ENCODE measurements at places on chromosomes 2 and 18.

DNA sequence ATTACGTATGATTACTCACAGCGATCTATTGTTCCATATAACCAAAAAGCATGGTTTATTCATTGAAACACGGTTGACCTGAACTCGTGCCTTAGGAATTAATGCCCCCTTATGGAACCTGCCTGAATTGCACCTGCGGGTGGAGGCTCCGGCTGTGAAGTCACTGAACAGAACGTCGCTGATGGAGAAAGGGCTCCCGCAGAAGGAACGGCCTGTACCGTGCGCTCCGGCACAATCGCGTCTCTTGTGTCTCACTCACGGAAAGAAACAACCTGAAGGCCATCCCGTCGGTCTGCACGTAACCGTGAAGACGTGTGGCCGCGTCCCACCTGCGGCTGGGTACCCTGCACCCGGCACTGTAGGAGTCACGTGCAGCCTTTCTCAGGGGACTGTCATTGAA, 133.1 kb downstream of the NFATC1 start:
- DNase-seq: no peak

DNA sequence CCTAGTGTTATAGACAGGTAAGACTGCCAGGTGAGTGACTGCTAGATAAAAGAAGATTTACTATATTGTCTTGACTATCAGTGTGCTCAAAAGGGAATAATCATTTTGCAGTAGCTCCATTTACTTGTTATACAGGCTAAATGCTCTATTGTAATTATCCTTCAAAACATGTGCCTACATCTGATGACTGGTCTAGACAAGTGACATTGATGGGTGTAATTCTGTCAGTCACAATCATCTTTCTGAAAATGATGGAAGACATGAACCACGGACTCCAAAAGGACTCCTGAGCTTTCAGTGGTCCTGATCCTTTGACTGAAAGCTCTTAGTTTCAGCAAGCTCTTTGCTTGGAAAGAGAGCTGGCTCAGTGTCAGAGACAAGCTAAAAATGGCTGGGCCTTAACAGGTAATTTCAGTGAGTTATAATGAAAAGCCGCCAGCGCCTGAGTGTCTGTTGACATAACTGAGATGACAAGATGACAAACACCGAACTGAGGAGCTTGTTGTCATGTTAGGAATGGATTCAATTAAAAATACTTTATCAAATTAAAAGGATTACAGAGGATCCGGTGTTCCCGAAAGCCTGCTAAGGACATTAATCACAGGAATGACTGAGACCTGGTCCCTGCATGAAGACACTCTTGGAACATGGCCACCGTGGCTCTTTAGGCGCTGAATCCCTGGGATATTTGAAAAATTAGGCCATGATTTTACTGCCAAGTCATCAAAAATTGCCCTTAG, 141.7 kb downstream of the CMPK2 start:
- DNase-seq: no peak

- DNase-seq: no peak
Measured at GRCh38 chr2:233436691-233437438, 82.6 kb downstream of the DGKD start.

DNA sequence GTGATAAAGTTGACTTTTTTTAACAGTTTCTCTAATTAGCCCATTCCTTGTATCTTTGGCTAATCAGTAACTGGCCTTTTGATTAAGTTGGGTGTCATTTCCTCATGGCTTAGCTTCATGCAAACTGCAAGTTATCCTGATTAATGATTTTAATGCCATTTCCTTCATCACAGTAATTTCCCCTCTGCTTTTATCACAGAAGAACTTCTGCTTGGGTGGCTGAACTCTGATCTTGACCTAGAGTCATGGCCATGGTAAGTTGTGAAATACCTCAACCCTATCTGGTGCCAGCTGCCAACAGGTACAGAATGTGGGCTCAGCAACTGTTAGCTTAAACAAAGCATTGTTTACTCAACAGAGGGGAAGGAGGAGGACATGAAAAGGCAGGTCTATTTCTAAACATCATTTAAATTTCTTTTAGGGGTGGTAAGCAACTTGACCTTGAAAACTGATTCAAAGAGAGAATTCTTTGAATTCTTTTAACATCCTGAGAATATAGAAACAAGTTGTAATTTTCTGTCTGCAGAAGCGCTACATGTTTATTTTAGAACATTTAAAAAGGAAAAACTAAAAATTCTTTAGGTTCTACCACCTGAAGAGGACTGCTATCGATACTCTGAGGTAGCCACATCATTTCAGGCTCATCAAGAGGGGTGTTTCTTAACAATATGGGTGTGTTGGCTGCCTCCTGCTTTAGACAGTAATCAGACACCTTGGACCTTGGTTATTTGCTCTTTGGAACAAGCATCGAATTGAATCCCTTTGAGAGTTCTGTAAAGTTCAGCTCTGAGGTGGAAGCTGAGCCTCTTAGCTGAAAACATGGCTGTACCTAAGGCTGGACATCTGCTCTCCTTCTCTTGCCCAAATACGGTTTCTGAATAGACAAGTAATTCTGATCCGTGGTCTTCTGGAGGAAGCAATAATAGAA, 39.7 kb downstream of the ANXA4 start:
- DNase-seq: no peak

- no peak for DNase-seq
Measured at GRCh38 chr2:230797515-230798495, 66.9 kb upstream of the ITM2C start.

GRCh38 chr18:70822117-70822516, 533.3 kb downstream of the SOCS6 start:
- DNase-seq: no peak

DNA sequence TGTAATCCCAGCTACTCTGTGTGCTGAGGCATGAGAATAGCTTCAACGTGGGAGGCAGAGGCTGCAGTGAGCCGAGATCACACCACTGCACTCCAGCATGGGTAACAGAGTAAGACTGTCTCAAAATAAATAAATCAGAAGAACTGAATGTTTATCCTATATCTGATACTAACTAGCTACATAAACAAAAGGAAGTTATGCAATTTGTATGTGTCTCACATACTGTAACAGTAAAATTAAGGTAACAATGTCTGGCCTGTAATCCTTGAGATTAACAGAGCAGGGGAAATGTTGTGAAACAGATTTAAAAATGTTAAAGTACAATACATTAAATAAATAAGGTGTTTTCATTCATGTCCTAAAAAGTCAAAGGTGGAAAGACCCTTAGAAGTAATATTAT, 150.8 kb downstream of the MEMO1 start:
- no peak for DNase-seq

Measured in stimulated activated CD4-positive, alpha-beta T cell treated with anti-CD3 and anti-CD28 coated beads, Interleukin-15, amount 100 ng/mL, for 48 hours (primary cell).